Ecto neural progenitor cell (in vitro differentiated cells): ENCODE measurements at places on chromosomes 11 and 22.

- DNase-seq, result no peak
Observed at GRCh38 chr11:66142370-66143263, 72.5 kb downstream of the PACS1 start.

DNA sequence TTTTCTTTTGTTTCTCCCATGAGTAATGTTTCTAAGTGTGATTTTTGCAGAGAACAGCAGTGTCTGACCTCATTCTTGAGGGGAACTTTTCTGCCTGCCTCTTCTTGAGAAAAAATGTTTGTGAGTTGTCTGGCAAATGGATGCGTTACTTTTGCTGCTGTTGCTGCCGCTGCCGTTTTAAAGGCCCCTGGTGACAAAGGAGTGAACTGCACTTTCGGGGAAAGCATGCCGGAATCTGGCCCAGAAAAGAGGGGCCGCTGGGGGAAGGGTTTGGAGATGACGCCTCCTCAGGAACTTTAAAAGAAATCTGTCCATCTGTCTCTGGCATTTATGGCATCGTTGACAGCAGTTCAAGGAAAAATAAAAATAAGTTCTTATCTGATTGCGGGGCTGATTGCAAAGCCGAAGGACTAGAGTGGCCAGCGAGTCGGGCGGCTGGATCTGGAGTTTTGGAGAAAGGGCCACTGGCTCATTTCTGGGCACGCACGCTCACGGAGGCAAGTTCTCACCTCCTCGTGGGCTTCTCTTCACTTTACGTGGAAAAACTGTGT is 16.5 kb downstream of the ZBTB16 start:
- DNase-seq, result peak; percentile 72

DNA sequence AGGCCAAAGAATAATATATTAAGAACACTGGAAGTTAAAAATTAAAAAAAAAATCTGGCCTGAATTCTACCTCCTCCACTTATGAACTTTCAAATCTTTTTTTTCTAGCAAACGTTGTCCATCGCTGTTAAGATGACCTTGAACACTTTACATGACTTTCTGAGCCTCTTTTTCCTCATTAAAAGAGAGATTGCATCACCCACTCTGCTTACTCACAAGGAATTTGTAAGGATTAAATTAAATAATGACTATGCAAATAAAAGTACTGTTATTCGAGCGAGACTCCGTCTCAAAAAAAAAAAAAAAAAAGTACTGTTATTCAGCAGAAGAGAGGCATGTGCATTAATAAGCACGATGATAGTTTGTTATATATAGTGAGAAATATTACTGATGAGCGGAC is 285.1 kb upstream of the CCDC90B start:
- no peak for DNase-seq

GRCh38 chr11:108035690-108036089 is 27.0 kb downstream of the CUL5 start:
- no peak for DNase-seq

GRCh38 chr11:115452241-115452640 is 52.0 kb downstream of the CADM1 start:
- DNase-seq, result no peak

DNA sequence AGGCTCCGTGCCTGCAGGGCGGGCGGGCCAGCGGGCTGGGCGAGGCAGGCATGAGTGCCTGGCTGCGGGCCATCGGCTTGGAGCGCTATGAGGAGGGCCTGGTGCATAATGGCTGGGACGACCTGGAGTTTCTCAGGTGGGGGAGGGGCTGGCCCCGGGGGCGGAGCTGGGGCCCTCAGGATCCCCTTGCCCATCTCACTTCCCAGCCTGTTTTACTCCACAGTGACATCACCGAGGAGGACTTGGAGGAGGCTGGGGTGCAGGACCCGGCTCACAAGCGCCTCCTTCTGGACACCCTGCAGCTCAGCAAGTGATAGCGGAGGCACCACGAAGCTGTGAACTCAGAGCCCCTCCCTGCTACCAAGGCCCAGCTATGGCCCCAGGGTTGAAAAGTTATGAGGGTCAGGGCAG is 5.9 kb downstream of the PHOX2A start:
- peak; percentile 89 for DNase-seq

DNA sequence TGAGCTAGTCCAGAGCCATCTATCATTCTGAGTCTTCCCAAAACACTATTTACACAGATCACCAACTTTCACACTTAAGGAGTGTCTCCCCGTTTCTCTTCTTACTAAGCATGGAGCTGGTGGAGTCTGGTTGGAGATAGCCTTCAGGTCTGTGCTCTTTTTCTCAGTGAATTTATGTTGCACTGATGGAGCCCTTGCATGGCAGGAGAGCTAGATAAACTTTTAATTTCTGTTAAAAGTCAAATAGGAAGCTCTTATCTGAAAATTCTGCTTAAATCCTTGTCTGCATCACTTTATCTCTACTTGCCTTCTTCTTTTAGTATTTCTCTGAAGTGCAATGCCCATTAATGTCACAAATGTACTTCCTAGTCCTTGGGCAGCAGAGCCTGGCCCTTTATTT is 63.4 kb downstream of the ST3GAL4 start:
- no peak for DNase-seq

DNA sequence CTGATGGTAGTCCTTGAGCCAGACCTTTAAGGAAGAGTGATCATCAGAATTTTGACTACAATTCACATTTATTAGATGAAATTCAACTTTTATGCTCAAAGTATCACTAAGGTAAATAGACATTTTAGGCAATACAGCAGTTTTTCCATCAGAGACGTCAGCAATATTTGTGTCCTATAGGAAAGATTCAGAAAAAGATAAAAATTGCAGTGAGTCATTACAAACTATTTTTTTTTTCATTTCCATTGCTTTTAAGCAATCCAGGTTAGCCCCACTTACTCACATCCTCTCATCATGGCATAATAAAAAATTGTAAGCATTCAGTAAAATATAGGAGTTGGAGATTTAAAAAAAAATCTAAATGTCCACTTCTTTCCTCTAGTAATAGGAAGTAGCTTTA is 46.9 kb downstream of the MSANTD4 start:
- no peak for DNase-seq
